ENCODE measurements at places on chromosomes 12 and 14.

DNA sequence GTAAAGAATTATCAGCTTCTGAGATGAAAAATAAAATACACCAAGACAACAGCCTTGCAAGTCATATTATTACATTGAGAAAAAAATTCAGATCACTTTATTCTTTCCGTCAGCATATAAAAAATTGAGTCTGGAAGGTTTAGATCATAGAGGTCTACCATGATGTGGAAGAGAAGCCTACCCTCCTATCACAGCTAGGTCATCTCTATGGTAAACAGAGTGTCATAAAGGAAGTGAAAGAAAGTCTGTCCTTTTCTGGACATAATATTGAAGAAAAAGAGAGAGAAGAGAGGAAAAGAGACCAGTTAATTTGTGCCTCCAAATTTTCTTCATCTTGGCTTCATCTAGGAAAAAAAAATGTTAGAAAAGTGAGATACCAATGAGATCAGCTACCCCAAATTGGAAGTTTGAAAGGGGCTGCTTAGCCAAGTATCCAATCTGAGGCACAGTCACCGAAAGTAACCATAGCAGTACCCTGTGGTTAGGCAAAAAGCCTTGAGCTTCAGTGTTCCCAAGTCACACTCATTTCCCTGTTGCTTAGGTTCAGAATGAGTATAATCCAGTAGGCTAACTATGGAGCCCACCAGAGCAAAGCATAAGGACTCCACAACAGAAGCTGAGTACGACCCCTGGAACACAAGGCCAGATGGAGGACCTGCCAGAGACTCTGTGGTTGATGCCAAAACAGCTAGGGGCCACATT lies 38.1 kb downstream of the DUSP6 start:
- DNase-seq: no peak

DNA sequence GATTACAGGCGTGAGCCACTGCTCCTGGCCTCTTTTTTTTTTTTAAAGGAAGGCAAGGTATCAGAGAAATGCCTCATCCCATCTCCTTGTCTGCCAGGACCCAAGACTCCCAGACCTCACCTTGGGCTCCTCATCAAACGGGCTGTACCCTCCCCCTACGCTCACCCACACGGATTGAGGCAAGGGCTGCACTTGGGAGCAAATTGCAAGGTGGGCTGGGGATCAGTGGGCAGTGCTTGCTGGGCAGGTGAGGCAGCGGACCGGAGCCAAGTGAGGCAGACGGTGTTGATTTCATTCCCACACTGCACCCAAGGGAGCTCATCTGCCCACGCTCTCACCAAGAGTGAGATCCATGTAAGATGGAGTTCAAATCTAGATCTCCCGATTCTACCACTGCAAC lies 41.0 kb upstream of the DICER1 start:
- DNase-seq: no peak

GRCh38 chr14:74671789-74672188 lies 41.1 kb downstream of the AREL1 start:
- DNase-seq: no peak

DNA sequence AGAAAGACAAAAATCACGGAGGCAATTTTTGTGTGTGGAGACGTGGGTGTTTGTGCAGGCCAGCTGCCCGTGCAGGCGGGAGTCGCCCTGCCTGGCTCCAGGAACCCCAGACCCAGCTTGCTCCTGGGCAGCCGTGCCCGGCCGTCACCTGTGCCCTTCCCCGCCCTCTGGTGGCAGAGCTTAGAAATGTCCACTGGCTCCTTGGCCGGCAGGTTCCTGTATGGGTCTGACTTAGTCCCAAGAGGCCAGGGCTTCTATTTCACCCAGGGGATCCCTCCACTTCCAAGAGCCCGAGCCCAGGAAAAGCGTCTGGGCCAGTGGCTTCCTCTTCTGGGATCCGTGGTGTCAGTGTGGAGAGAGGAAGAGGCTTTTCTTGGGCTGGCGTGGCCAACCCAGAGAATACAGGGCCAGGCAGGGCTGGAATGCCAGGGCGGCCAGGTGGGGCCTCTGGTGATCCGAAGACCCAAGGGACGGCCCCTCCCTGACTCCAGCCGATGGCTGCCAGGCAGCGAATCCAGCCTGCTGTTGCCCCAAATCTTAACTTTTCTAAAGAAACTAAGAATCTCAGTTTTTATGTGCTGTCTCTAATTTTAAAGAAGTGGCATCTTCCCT lies 120.9 kb downstream of the TMEM132C start:
- DNase-seq: peak; percentile 39

DNA sequence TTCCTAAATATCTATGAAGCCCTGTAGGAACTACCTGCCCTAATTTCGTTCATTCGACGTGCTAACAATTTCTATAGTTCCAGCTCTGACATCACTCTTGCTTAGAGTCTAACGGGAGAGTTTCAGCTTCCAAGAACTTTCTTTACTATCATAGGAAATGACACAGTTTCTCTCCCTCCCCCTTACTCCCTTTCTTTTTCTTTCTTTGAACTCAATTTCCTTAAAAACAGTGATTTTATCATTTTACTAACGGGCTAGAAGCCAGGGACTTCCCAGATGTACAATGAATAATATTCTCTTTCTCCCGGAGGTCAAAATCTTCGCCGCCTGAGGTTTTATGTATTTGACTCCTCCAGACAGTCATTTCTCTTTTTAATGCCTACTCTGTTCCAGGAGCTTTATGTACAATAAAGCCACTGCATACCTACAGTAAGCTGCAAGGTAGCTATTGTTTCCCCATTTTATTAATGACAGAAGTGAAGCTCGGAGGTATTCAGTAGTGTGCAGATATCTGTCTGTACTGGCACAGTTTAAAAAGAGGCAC lies 15.7 kb downstream of the SMCO2 start:
- peak; percentile 10 for DNase-seq

DNA sequence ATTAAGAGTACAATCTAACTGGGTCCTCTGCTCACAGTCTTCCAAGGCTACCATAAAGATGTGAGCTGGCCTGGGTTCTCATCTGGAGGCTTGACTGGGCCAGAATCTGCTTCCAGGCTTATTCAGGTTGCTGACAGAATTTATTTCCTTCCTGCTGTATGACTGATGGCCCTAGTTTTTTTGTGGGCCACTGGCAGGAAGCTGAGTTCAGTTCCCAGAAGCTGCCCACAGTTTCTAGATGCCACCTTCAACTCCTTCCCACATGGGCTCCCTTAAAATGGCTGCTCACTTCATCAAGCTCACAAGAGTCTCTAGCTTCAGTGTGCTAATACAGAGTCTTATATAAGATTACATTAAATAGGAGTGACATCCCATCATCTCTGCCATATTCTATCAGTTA lies 121.7 kb upstream of the CAND1 start:
- no peak for DNase-seq

DNA sequence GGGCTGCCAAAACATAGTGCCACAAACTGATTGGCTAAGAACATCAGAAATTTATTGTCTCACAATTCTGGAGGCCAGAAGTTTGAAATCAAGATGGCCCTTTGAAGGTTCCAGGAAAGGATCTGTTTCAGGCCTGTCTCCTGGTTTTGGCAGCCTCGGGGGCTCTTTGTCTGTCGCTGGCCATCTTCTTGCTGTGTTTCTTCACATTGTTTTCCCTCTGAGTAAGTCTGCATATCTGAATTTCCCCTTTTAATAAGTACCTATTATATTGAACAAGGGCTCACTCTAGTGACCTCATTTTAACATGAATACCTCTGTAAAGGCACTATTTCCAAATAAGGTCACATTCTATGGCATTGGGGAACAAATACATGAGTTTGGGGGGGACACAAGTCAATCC lies 467.1 kb upstream of the MGAT4C start:
- no peak for DNase-seq

- DNase-seq: no peak
Observed at GRCh38 chr12:88361493-88361892, 218.8 kb downstream of the KITLG start.

- no peak for DNase-seq
Observed at GRCh38 chr14:90388437-90388836, 8.4 kb upstream of the CALM1 start.

DNA sequence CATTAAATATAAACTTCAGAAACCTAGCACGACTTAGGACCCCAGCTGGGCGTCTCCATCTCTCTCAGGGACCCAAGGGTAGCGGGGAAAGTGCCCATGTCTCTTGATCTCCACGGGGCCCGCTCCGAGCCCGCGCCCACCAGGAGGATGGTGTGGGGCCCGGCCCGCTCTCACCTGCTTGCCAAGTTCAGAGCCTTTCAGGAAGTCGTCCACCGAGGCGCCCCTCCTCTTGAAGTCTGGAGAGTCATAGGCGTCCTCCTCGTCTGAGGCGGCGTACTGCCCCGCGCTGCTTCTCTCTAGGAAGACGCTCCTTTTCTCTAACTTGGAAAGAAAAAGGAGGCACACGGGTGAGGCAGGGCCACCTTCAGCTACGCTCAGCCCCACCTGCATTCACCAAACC lies 96.9 kb downstream of the PIWIL1 start:
- no peak for DNase-seq

GRCh38 chr14:104885031-104885972 lies 20.2 kb downstream of the CEP170B start:
- no peak for DNase-seq

DNA sequence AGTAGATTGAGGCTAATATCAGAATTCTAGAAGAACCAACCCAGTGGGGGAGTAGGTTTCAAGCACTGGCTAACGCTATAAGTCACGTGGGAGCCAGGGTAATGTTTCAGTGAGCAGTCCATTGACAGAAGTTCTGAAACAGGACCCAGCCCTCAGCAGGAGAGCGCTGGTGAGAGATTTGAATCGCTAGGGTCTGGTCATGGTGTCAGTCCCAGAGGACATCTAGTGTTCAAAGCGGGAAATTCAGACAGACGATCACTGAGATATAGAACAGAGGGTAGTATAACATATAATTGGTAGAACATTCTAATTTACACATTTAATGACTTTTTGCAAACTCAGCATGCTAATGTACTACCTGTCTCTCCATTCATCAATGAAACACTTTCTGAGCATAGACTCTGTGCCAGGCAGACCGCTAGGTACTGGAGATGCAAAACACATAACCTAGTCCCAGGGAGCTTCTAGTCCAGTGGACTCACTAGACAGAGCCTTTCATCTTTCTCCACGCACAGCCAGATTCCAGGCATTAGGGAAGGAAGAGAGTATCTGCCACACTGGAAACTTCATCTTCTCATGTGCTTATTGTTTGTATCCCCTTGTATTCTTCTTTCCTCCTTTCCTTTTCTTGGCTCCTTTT lies 35.4 kb upstream of the RNASE3 start:
- DNase-seq: peak; percentile 21

DNA sequence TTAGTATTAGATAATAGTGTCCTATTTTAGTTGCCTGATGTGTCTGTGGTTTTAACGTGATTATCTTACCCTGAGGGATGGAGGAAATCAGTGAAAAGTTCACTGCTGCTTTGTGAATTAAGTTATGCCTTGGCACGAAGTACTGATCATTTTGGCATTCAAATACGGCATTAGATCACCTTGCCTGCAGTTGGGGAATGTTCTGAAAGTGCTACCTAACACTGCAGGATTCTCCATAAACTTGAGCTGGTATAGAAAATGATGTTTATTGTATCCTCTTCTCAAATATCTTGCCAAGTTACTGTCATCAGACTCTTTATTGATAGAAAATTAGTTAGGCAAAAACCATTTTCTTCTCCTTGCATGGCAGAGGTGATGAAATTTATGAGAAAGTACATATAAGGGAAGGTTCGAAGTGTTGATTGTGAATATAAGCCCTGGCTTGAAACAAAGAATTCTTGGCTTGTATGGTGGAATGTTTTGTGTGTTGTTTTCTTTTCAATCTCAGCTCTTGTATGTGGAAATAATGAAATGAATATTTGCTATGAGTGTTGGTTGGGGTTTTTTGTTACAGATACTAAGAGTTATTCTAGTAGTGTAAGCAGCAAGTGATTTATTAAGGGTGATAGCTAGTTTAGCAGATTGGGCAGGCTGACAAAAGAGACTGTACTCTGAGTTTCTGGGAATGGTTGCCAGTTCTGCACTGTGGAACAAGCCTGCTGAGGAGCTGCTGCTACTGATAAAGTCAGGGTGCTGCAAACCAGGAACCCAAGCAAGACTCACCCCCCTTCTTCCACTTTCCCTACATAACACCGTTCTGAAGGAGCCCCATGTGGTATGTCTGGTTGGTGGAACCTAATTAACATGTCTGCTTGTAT lies 448.3 kb downstream of the PCNX1 start:
- no peak for DNase-seq

DNA sequence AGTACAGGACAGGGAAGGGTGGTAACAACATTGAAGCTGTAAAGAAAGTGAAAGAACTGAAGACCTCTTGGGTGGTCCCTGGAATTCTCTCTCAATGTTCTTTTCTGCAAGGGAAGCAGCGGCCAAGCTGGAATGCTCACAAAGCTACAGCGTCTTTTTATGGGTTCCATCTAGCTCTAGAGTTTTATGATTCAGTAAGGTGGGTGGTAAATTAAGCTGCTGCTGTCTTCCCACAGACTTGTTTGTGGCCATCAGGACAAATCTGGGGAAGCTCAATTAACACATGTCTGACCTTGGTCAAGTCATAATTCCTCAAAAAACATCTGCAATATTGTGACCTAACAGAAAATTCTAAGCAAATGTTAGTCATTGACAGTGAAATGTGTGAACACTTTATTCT lies 139.1 kb downstream of the MED13L start:
- no peak for DNase-seq

DNA sequence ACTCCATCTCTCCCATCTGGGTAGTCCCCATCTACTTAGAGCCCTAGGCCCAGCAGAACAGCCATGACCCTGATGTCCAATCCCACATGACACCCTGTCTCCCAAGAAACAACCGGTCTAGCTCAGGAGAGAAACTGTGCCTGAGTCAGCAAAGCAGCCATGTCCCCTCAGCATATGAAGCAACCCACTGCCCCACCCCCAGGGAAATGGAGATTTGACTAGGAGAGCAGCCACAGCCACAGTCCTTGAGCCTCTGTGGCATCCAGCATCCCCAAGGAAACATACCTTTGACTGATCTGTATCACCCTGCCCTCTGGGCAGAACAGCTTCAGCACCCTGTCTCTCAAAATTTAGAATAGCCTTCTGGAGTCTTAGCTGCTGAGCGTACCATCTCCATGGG lies 641.9 kb upstream of the FBXO33 start:
- no peak for DNase-seq

DNA sequence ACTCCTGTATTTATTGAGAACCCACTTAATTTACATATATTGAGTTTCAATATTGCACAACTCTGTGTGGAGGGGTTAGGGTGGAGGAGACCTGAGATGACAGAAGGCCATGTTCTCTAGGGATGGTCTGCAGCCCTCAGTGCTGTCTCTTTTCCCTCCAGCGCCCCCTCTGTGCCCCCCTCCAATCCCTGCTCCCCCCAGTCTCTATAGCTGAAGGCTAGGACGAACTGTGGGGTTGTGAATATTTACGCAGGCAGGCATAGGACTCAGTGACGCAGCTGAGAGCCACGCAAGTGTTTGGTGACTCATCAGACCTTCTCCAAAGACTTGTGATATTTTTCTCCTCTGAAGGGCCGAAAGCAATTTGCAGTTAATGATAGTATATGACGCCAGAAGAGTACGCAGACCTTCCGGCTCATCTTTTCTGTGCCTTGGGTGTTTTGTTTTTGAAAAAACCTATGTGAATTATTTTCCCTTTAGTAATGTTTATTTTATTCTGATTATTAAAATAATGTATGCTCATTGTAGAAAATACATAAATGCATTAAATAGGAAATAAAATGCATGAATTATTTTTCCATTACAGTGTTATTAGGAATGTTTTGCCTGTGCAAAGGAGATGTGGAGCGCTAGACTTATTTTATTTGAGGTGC lies 85.3 kb downstream of the SLC25A47 start:
- DNase-seq: no peak

GRCh38 chr12:113039911-113040445 lies 16.6 kb upstream of the DTX1 start:
- DNase-seq: no peak

GRCh38 chr12:83904175-83904574 lies 1008.4 kb downstream of the SLC6A15 start:
- DNase-seq: no peak

GRCh38 chr14:95041477-95042020 lies 115.8 kb downstream of the DICER1 start:
- peak; percentile 7 for DNase-seq

Data from stimulated activated CD4-positive, alpha-beta T cell treated with anti-CD3 and anti-CD28 coated beads, Interleukin-2, amount 100 ng/mL, for 24 hours (primary cell).